ENCODE measurements at places on chromosomes 11 and 22.

GRCh38 chr11:72112978-72113808, 698 bp upstream of the ANAPC15 start:
- DNase-seq = no peak

- DNase-seq = no peak
Observed at GRCh38 chr11:17585911-17586695, 39.0 kb downstream of the OTOG start.

GRCh38 chr11:74611369-74611861, 19.0 kb downstream of the POLD3 start:
- peak; percentile 87 for DNase-seq

DNA sequence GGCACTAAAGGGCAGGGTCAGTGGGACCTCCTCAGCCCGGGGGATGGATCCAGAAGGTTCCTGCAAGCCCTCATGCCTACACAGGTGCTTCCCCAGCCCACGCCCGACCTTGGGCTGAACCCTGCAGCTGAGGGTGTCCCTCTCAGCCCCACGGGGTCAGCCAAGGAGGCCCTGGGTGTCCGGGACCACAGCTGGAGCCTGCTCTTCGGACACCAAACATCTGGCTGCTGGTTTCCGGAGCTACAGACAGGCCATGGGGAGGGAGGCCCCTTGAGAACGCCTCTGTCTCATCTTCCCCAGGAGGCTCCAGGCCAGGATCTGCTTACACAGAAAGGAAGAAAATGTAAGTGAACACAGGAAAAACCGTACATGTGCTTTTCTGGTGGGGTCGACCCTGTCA, 355.7 kb downstream of the MN1 start:
- DNase-seq = no peak

GRCh38 chr11:44923115-44923514, 27.6 kb downstream of the TP53I11 start:
- no peak for DNase-seq
